ENCODE measurements at places on chromosomes 1 and 21.

GRCh38 chr21:38269576-38269936 lies 12.8 kb downstream of the KCNJ15 start:
- DNase-seq: peak; percentile 20

DNA sequence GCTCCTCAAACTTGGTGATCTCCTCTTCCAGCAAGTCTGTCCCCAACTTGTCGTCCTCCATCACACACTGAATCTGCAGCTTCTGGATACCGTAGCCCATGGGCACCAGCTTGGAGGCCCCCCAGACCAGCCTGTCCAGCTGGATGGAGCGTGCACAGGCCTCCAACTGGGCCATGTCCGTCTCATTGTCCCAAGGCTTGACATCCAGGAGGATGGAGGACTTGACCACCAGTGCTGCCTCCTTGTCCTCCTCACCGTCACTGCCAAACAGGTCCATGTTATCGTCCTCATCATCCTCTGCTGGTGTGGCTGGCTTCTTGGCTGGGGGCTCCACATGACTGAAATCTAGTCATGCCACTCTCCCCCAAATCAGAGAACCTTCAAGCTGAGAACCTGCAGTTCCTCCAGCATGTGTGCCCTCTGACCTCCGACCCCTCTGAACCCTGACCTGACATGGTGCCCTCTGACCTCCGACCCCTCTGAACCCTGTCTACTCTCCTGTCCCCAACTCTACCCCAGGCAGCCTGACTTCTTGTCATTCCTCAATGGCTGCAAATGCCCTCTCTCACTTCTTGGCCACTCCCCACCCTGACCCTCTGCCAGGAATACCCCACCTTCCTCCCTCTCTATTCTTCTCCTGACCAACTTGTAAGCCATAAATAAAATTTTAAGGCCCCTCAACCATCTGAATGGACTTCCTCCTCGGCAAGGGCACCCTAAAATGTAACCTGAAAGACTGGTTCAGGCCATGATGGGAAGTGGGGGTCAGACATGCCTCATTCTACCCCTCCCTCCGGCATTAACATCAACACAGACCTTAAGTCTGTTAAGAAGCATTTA lies 275.7 kb upstream of the C1orf174 start:
- DNase-seq: no peak

DNA sequence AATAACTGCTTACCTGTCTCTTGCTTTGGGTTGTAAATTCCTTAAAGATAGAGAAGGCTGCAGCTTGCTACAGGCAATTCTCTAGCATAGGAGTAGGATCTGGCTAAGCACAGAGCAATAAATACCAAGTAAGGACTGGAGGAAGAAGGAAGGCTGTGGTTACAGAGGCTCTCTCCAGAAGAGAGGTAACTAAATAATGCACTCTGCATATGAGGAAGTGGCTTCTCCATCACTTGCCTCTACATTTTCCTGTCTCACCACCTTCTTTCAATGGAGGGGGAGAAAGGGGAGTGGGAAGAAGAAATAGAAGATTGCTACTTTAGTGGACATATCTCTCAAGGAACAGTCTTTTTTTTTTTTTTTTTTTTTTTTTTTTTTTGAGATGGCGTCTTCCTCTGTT lies 60.9 kb upstream of the LAX1 start:
- DNase-seq: no peak

DNA sequence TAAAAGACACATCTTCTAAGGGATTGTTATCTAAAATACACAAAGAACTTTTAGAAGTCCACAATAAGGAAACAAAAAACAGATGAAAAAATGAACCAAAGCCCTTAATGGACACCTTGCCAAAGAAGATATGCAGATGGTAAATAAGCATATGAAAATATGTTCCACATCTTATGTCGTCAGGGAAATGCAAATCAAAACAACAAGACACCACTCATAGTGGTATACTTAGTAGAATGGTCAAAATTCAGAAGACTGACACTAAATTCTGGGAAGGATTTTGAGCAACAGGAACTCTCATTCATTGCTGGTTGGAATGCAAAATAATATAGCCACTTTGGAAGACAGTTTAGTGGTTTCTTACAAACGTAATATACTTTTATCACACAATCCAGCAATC lies 205.7 kb upstream of the ST6GALNAC5 start:
- DNase-seq: no peak

DNA sequence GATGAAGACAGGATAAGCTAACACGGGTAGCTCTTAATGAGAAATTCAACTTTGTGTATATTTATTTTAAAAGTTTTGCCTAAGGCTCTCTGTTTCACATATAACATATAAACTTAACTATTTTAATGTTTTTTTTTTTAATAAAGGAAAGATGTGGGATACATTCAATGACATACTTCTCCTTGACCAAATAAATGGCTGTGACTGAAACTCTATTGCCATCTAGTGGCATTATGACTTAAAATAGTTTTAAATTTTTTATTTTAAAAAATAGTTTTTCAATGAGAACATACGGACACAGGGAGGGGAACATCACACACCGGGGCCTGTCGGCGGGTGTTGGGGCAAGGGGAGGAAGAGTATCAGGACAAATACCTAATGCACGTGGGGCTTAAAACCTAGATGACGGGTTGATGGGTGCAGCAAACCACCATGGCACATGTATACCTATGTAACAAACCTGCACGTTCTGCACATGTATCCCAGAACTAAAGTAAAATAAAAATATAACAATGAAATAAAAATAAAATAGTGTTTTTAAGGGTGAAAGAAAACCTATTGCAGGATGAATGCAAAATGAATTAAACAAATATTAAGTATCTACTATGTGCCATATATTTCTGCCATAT lies 83.4 kb downstream of the LYST start:
- peak; percentile 73 for DNase-seq

DNA sequence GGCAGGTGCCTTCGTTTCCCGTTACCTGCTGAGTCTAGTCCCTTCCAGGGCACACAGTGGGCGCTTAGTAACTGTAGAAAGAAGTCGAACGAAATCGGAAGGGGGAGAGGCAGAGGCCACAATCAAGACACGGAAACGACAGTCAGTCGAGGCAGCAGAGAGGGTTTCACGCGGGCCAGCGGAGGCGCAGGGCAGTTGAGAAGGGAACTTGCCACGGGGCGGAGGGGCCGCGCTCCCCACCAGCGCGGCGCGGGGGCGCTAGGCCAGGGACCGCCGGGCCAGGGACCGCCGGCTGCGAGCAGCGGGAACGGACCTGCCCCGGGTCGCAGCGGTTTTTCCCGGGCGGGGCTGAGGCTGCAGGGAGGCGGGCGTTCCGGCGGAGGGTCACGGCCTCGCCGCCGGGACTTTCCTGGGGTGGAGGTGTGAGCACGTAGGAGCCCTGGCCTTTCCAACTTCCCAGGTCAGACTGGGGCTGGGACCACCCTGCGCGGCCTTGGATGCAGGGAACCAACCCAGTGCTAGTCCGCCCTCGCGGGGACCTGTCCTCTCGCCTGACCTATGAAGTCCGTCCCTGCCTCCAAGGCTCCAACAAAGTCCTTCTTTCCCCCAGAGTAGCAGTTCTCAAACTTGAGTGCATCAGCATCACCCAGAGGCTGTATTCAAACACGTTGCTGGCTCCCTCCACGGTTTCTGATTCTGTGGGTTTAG lies 150.1 kb upstream of the FGGY start:
- no peak for DNase-seq

DNA sequence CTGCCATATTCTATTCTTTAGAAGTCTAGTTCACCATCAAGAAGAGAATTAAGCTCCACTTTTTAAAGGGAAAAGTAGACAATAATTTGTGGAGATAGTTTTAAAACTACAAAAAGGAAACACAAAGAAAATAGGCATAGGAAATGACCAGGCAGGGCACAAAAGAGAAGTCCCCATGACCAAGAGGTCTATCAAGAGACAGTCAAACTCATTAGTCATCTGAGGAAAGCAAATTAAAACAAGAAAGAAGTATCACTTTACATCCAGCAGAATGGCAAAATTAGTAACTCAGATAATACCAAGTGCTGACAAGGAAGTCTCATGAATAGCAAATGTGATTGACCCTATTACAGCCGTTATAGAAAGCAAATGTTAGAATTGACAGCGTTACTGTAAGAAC lies 243.7 kb upstream of the SNX7 start:
- DNase-seq: no peak

- peak; percentile 23 for DNase-seq
Measured at GRCh38 chr1:233025157-233025556, 74.7 kb downstream of the NTPCR start.

DNA sequence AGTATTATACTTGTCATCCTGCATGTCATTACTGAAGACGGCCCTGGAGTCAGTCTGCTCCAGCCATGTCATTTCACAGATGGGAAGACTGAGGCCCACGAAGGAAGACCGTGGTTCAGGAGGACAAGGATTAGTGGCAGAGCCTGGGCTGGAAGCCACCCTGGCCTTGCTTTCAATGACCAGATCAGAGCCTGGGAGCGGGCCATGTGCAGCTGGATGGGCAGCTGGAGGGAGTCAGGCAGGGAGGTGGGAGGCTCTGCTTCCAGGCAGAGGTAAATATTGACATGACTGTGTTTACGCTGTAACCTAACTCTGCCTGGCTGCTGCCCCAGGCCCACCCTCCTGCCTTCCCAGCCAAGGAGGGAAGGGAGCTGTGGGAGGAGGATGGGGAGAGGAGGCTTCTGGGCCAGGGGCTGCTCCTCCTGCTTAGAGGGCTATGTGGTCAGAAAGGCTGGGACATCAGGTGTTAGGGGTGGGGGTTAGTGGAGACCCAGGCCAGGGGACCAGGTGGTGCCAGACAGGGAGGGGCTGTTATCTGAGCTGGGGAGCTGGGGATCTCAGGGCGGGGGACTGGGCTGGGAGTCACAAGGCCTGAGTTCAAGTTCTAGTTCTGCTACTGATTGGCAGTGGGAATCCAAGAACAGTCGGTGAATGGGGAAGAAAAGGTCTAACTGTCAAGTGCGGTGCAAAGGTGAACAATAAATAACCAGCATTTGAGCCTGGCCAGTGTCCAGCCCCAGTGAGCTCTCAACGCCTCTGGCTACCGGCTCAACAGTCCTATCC lies 48.5 kb upstream of the ECE1 start:
- DNase-seq: no peak

DNA sequence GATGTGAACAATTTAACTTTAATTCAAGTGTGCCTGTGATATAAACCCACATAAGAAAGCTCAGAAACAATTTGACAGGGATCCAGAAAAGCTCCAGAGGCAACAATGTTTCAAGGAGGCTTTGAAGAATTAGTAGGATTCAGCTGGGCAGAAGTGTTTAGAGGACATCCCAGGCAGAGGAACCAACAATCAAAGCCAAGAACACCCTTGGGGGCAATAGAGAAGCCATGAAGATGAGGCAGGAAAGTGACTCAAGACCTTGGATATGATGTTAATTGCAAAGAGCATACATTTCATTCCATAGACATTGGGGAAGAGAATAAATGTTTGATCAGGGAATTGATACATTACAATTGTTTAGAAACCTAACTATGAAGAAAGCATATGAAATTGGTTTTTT lies 280.3 kb downstream of the LTN1 start:
- DNase-seq: peak; percentile 77

DNA sequence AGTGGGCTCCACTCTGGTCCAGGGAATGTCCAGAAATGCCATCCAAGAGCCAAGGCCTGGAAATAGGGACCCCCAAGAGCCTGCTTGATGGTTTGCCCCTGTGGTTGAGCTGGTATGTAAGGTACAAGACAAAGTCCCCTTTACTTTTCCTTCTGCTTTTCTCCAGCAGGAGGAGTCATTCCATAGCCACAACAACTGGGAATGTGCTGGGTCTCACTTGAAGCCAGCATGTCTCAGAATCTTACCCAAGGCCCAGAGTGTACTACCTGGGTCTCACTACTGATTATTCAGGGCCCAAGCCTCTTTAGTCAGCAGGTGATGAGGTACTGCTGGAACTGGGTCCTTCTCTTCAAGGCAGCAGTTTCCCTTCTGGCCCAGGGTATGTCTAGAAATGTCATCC lies 62.1 kb upstream of the CD55 start:
- DNase-seq: peak; percentile 30

- DNase-seq: peak; percentile 72
Measured at GRCh38 chr1:50348449-50349241, 74.6 kb downstream of the DMRTA2 start.

DNA sequence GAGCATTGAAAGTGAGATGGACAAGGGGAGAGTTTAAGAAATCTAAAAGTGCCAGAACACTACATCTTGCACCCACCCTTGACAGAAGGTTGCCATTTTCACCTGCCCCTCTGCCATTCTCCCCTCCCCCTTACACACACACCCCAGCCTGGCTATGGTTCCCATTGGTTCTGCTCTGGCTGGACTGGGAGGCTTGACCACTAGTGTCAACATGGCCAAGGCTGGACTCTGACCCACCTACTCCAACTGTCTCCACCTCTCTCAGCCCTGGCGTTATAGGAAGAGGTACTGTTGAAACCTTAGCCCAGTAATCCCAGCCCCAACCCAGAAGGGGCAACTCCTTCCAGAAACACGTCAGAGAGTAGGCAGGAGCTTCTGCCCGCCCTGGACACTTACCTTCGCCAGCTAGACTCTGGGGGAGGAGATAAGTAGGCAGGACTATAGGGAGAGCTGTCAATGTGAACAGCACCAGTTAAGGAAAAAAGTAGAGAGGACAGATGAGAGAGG lies 4.5 kb downstream of the CRTC2 start:
- no peak for DNase-seq

DNA sequence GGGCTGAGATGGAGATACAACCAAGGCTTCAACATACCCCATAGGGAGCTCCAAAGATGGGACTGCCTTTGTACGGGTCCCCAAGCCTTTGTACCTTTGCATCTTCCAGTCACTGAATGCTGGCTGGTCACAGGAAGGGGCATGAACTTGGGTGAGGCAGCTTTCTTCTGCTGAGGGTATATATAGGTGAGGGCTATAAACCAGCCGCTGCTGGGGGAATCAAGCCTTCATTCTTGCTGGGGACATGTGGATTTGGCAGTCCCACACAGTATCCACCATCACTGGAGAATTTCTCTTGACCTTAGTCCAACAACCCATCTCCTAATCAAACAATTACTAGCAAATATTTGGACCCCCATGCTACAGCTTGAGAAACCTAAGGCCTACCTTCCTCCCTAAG lies 61.7 kb downstream of the CCDC185 start:
- no peak for DNase-seq

GRCh38 chr21:34553151-34553952 lies 41.3 kb upstream of the KCNE1 start:
- DNase-seq: peak; percentile 95
